GM12878 (cell line): ENCODE measurements at places on chromosomes 13 and 19. TPM values are rescaled to one million over a fixed set of nuclear protein-coding genes. Genes with fewer than 3 reads are reported as not detected.
A peak's percentile ranks its signal among the peaks of the same experiment; 100 is the strongest.

DNA sequence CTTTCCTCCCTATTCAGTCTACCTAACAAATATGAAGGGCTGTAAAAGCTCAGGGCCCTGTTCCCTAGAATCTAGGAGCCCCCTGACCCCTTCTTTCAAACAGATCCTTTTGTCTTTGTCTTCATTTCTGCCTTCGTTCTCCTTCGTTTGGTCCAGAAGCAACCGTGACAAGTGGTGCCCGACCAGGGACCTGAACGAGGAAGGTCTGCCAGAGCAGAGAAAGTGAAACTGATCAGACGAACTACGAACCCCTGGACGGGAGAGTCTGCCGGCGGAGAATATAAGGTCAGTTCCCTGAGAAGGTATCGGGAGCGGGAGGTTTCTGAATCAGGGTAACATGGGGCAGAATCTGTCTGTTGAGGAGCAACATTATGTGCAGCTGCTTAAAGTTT, 751 bp downstream of the ERVK3-1 start:
- H3K27me3 ChIP-seq: no peaks in the 10 kb centered on the region
- peak overlapping the region; percentile 97 for H3K4me3 ChIP-seq
- H3K4me1 ChIP-seq: 0 out of 2 replicates have a peak, but pooled peaks cover 3% of the 10 kb centered on the region
- peaks cover 18% of the 10 kb centered on the region for H3K36me3 ChIP-seq

GRCh38 chr19:13398780-13399726, 107.2 kb downstream of the CACNA1A start:
- no peaks in the 10 kb centered on the region for H3K4me1 ChIP-seq
- no peak for DNase-seq
- no peaks in the 10 kb centered on the region for H3K27me3 ChIP-seq
- H3K27ac ChIP-seq: no peak overlapping the region

- H3K4me1 ChIP-seq: no peaks in the 10 kb centered on the region
- H3K27me3 ChIP-seq: no peaks in the 10 kb centered on the region; the same call in 1 of the 2 replicates
- H3K27ac ChIP-seq: no peak overlapping the region
- no peak for DNase-seq
Measured at GRCh38 chr13:72689181-72689696, 38.2 kb downstream of the MZT1 start.

- peak overlapping the region; percentile 57 for H3K27ac ChIP-seq
- no peaks in the 10 kb centered on the region for H3K36me3 ChIP-seq
- peak overlapping the region; percentile 78 for H3K4me3 ChIP-seq
- H3K4me1 ChIP-seq: peaks cover 5% of the 10 kb centered on the region
Measured at GRCh38 chr19:38898788-38899446, 501 bp downstream of the SIRT2 start.

- H3K36me3 ChIP-seq: no peaks in the 10 kb centered on the region
- DNase-seq: no peak
- no peaks in the 10 kb centered on the region for H3K27me3 ChIP-seq
- H3K4me3 ChIP-seq: no peak overlapping the region
- no peaks in the 10 kb centered on the region for H3K4me1 ChIP-seq
Measured at GRCh38 chr19:55559684-55560083, 14.3 kb upstream of the SBK3 start.

GRCh38 chr13:25046274-25046984, 49.5 kb upstream of the PABPC3 start:
- H3K27ac ChIP-seq: no peak overlapping the region
- no peak for DNase-seq
- no peaks in the 10 kb centered on the region for H3K4me1 ChIP-seq
- H3K4me3 ChIP-seq: no peak overlapping the region

- H3K36me3 ChIP-seq: no peaks in the 10 kb centered on the region
- DNase-seq: no peak
- H3K4me3 ChIP-seq: no peak overlapping the region
- H3K4me1 ChIP-seq: no peaks in the 10 kb centered on the region
- H3K27me3 ChIP-seq: no peaks in the 10 kb centered on the region
Measured at GRCh38 chr13:26864576-26864975, 104.0 kb upstream of the GPR12 start.

DNA sequence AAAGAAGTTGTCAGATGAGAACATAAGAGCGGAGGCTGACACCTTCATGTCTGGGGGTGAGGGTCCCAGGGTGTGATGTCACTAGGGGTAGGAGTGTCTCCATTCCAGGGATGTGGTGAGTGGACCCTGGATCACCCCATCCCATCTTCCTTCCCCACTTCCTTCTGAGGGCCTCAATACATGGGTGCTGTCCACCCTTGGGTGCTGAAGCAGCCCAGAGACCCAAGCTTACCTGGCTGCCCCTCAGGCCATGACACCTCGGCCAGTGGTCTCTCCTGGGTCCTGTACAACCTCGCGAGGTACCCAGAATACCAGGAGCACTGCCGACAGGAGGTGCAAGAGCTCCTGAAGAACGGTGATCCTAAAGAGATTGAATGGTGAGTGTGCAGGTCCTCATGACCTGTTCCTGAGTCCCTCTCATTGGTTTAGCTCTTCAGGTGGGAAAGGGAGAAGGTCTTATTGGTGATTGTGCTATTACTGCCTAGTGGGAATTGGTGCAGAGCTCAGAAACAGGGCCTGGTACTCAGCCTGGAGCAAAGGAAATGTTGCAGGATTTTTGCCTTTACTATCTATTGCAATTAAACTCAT, 37.7 kb upstream of the CYP4F8 start:
- H3K27ac ChIP-seq: no peak overlapping the region
- H3K36me3 ChIP-seq: no peaks in the 10 kb centered on the region
- no peak overlapping the region for H3K4me3 ChIP-seq

GRCh38 chr13:30847650-30848307, 58.3 kb upstream of the MEDAG start:
- H3K4me3 ChIP-seq: no peak overlapping the region
- H3K27ac ChIP-seq: no peak overlapping the region
- H3K4me1 ChIP-seq: peaks cover 14% of the 10 kb centered on the region
- DNase-seq: peak; percentile 40
- no peaks in the 10 kb centered on the region for H3K36me3 ChIP-seq

- no peaks in the 10 kb centered on the region for H3K27me3 ChIP-seq
- no peaks in the 10 kb centered on the region for H3K4me1 ChIP-seq
- no peaks in the 10 kb centered on the region for H3K36me3 ChIP-seq
- no peak for DNase-seq
- H3K27ac ChIP-seq: no peak overlapping the region
- no peak overlapping the region for H3K4me3 ChIP-seq
Measured at GRCh38 chr13:82480415-82480814, 1401.9 kb downstream of the SLITRK1 start.

GRCh38 chr13:86383561-86383960, 584.3 kb upstream of the SLITRK6 start:
- no peak for DNase-seq
- no peaks in the 10 kb centered on the region for H3K4me1 ChIP-seq

CKM gene
- total RNA-seq: 0.13 TPM in 1 of 2 replicates, not detected in the other

NCAN gene
- total RNA-seq: 0.10 and 0.16 TPM in 2 replicates

FBXO17 gene
- total RNA-seq: 8.7 and 11.1 TPM in 2 replicates

SLC8A2 gene
- total RNA-seq: not detected in 2 replicates

KLK5 gene
- total RNA-seq: not detected in 2 replicates

GPR4 gene
- not detected in 2 replicates for total RNA-seq
